Activated CD8-positive, alpha-beta memory T cell treated with anti-CD3 and anti-CD28 coated beads for 48 hours (primary cell): ENCODE measurements at places on chromosomes 16 and 17.
A peak's percentile ranks its signal among the peaks of the same experiment; 100 is the strongest.

GRCh38 chr17:30361766-30362279, 16.9 kb upstream of the CPD start:
- DNase-seq, result no peak

DNA sequence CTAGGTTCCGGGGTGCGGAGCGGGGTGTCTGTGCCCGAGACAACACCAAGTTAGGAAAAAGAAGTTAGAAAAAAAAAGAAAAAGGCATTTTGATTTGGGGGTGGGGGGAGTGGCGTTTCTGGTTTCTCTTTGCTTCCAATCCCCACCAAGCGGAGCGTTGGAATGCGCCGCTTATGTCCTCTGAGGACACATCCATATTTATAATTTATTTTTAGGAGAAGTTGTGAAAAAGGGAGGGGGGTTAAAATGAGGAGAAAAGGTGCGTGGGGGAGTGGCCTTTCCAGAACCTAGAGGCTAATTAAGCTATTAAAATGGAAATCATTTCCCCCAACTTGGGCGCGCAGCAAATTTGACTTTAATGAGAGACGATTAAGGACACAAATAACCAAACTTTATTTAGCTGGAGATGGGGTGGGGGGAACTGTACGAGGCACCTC, 232.1 kb downstream of the MRTFB start:
- DNase-seq, result no peak

DNA sequence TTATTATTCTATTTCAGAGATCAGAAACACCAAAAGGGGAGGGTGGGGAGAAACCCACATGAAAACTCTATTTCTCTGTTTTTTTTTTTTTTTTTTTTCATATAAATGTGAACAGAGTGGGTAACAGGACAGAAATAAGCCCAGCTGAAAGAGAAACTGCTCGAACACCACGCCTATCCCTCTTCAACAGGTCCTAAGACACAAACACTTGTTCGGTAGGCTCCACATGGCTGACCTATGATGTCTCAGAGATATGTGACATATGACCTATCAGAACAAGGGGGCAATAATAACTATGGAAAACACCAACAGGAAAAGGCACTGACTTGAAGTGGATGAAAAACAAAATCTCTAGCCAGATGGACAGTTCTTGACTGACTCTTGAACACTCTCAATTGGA, 44.8 kb downstream of the PARN start:
- no peak for DNase-seq

- no peak for DNase-seq
Observed at GRCh38 chr16:53098526-53099317, 43.9 kb downstream of the CHD9 start.

- DNase-seq, result no peak
Observed at GRCh38 chr17:2101448-2102257, 46.8 kb downstream of the HIC1 start.

GRCh38 chr17:72158895-72159885, 38.4 kb downstream of the SOX9 start:
- DNase-seq, result no peak

DNA sequence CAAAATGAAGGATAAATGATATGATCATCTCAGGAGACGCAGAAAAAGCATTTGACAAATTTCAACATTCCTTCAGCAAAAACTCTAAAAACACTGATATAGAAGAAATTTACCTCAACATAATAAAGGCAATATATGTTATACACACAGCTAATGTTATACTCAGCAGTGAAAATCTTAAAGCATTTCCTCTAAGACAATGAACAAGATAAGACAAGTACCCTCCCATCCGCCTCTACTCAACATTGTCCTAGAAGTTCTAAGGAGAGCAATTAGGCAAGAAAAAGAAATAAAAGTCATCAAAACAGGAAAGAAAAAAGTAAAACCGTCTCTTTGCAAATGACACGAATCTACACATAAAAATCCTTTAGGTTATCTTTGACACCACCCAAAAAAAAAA, 1432.8 kb downstream of the CDH11 start:
- DNase-seq, result no peak

DNA sequence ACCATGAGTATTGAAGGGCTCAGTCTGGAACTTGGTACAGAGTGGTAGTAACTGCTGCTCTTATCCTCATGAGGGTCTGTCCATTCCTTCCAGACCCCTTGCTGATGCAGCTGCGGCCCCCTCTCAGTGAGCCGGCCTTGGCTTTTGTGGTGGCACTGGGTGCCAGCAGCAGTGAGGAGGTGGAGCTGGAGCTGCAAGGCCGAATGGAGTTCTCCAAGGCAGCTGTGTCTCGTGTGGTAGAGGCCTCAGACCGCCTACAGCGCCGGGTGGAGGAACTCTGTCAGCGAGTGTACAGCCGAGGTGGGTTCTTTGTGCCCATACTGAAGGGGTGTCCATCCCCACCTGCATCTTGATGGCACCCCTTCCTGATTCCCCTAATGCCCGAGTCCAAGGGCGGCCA, 2.0 kb downstream of the RNF40 start:
- DNase-seq, result no peak

GRCh38 chr17:65320820-65321219, 183.7 kb downstream of the RGS9 start:
- DNase-seq, result no peak

DNA sequence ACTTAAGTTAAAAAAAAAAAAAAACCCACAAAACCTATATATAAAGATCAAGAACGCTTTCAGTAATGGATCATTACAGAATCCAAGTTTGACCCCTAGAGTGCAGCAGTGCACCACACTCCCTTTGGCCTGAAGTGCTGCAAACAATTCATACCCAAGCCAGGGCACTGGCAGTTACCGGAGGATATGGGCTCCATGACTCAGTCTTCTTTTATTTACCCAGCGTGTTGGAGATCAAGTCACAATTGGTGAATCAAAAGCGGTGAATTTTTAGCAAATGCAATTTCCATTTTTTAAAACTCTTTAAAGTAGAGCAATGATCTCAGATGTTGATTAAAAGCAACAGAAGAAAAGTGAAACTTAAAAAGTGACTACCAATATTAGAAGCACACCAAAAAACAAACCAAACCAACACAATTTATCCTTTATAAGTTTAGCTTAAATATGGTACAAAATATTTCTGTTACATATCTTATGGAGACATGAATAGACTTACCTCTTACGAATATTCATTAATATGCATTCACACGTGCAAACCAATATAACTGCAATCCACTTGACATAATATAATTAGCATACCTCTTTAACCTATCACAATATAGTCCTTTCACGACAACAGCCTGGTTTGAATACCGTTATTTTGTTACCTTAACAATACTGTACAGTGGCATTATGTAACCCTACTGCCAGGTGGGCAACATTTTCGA, 46.3 kb downstream of the ZNF652 start:
- DNase-seq, result peak; percentile 48

DNA sequence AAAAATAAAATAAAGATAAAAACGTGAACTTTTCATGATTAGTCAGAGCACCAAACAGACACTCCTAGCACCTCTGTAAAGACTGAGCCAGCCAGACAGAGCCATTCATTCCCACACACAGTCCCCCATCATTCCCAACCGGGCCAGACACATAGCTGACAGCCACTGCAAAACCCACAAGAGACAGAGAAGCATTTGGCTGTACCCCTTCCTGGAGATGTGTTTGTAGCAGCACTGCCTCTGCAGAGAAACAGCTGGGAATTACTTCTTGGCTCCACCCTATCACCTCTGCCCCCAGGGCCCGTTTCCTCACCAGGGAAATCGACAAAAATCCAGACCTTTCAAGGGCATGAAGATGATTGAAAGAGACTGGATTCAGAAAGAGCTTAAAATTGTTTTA, 46.4 kb downstream of the MYH11 start:
- DNase-seq, result no peak

GRCh38 chr17:40194821-40195220, 17.6 kb downstream of the RAPGEFL1 start:
- DNase-seq, result no peak

DNA sequence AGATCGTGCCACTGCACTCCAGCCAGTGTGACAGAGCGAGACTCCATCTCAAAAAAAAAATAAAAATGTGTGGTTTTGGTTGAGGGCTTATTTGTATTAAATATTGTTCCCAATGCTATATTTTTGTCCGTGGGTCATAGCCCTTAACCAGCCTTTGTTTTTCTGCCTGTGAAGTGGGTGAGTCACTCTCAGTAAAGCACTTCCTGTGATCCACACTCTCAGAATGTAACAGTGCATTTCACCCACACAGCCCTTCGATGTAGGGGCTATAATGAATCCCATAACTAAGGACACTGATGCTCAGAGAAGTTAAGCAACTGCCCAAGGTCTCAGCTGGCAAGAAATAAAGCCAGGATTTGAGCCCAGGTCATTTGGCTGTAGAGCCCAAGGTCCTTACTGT, 34.7 kb upstream of the POLR3E start:
- no peak for DNase-seq

- DNase-seq, result no peak
Observed at GRCh38 chr16:7861891-7862582, 529.4 kb downstream of the RBFOX1 start.

GRCh38 chr16:88963583-88963982, 13.4 kb downstream of the CBFA2T3 start:
- no peak for DNase-seq

GRCh38 chr16:81526935-81527334, 82.3 kb downstream of the CMIP start:
- no peak for DNase-seq

DNA sequence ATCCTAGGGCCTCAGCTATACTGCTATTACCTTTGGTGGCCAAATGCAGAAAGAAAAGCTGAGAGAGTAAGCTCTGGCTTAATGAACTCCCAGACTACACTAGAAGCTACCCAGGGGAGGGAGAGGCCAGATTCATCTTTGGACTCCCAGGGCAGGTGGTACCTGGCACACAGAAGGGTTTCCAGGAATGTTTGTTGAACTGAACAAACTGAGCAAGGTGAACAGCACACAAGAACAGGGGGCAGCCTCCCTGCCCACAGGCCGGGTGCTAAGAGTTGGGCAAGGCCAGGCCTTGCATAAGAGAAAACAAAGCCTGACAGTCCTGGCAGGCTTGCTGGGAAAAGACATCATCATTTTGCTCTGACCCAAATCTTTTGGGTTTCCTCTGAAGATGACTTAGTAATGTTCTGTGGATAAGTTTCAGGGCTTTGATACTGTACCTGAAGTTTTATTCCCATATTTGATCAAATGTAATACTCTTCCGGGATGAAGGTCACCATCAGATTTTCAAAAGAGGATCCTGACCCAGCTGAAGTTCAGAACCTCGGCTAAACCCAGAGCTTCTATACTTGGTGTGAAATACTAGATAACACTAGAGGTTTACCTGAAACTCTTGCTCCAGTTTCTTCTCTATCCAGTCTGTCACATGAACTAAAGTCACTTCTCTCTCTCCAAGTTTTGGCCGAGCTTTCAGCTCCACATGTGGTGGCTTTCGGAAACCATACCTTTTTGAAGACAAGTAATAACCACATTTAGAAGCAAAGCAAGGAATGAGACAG, 20.5 kb upstream of the ERN1 start:
- no peak for DNase-seq

GRCh38 chr17:51435641-51436091, 175.3 kb downstream of the UTP18 start:
- no peak for DNase-seq

GRCh38 chr16:48217708-48218107, 26.4 kb upstream of the LONP2 start:
- no peak for DNase-seq

DNA sequence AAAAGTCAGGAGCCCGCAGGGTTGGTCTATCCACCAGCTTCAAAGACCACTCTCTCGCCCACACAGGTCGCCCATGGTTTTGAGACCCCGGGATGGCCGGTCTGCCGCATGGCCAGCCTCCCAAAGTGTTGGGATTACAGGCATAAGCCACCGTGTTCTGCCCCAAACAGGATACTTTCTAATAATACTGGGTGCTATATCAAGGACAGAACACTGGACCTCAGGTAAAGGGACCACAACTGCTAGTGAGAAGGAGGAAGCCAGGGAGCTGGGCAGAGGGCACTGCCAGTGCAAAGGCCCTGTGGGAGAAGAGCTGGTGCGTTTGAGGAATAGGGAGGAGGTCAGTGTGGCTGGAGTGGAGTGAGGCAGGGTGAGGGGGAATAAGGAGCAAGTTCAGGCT, 34.1 kb downstream of the IL21R start:
- DNase-seq, result no peak

DNA sequence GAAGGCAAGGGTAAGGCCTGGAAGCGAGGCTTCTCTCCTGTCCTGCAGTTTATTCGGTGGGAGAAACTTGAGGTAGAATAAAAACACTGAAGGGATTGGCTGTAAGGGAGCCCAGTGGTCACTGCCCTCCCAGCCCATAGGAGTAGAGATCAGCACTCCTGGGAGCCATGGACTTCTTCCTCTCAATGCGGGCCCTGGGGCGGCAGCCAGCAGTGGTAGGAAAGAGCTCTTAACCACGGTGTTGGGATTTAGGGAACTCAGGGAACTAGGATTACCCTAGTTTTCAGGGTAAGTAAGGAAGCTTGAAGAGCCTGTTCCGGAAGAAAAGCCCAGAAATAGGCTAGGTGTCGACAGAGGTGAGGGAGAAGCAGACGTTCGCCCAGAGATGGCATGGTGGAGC, 23.8 kb upstream of the NAGLU start:
- no peak for DNase-seq

DNA sequence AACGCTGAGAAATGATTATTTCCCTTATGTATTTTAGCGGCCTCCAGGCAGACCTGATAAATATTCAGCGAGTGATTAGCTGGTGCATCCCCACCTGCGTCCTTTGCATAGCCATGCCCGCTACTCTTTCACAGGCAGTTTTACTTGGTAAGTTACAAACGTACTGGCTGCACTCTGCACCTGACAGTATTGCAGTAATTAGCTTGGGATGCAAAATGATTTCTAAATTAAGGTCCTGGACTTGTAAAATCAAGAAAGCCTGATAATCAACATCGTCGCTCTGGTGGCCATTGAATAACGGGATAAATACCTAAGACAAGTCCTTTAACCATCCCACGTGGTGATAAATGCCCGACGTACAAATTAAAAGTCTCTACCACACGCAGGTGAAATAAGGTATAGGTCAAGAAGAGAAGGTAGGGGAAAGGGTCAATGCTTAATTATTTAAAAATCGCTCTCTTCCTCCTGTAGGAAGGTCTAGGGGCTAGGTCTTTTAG, 998 bp upstream of the PRKCA start:
- DNase-seq, result no peak

GRCh38 chr17:1022278-1023024, 25.5 kb downstream of the TIMM22 start:
- DNase-seq, result no peak

- no peak for DNase-seq
Observed at GRCh38 chr16:81604960-81605383, 160.4 kb downstream of the CMIP start.

DNA sequence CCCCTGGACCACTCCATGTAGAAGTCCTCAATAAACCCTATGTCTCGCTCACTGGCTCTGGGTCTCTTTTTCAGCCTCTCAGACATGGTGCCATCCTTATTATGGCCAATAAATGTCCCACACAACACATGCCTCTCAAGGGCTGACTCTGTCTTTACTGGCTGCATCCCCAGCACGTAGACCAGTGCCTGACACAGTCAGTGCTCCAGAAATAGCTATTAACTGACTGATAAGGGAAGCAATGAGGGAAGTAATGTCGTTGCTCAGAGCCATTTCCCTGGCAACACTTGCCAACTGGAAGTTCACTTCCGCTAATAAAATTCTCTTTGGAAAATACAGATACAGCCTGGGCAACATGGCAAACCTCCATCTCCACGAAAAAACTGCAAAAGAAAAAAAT, 19.1 kb upstream of the APOH start:
- DNase-seq, result no peak

- DNase-seq, result no peak
Observed at GRCh38 chr16:55832773-55833691, at the start of gene CES1. Gene CES1, minus strand, starts transcription at chr16:55833096. Its CDS starts 41 bp downstream, at chr16:55833055.

- no peak for DNase-seq
Observed at GRCh38 chr17:63598281-63598680, 2.4 kb upstream of the TACO1 start.
